ENCODE measurements at places on chromosomes 7 and 10.

GRCh38 chr10:111186358-111186757 is 109.5 kb downstream of the ADRA2A start:
- no peak for DNase-seq

- DNase-seq, result no peak
Measured at GRCh38 chr7:128351296-128352152, 7.8 kb upstream of the RBM28 start.

GRCh38 chr10:6665847-6666246 is 85.8 kb upstream of the PRKCQ start:
- DNase-seq, result no peak

DNA sequence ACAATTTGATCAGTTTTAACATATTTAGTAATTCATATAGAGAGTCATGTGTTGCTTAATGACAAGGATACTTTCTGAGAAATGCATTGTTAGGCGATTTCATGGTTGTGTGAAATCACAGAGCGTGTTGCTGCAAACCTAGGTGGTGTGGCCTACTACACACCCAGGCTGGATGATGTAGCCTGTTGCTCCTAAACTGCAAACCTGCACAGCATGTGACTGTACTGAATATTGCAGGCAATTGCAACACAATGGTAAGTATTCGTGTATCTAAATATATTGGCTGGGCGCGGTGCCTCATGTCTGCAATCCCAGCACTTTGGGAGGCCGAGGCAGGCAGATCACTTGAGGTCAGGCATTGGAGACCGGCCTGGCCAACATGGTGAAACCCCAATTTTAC is 73.7 kb upstream of the BAIAP2L1 start:
- no peak for DNase-seq
